ENCODE measurements at places on chromosomes 11 and 22.

DNA sequence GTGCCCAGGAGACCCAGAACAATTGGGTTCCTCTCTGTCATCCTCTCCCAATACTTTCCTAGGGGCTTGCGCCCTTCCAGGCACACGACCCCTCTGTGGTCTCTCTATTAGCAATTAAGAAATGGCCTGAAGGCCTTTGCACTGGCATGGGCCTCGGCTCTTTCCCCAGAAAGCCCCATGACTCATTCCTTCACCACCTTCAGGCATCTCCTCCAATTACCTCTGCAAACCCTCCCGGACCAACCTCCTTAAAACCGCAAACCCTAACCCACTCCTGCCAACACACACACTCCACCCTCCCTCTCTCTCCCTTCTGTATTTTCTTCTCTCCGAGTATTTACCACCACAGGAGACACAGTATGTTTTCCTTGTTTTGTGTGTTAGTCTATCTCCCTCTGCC, 36.7 kb downstream of the LARGE1 start:
- no peak for DNase-seq

DNA sequence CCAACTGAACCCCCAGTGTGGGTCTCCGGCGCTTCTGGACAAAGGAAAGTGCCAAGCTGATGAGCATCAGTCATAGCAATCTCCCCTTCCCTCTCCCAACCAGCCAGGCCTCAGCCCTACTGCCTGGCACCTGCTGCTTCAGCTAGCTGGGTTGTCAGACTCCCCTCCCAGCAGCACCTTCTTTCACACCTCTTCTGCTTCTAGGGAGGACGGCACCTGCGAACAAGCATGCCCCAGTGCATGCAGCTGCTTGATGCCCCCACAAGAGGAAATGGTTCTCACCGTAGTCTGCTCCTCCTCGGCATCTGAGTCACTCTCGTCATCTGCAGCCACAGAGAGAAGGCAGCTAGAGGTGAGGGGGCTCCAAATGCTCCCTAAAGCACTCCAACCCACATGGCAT, 25.4 kb downstream of the THOC5 start:
- DNase-seq: no peak

- DNase-seq: no peak
Observed at GRCh38 chr11:119843877-119844276, 114.9 kb upstream of the NECTIN1 start.

DNA sequence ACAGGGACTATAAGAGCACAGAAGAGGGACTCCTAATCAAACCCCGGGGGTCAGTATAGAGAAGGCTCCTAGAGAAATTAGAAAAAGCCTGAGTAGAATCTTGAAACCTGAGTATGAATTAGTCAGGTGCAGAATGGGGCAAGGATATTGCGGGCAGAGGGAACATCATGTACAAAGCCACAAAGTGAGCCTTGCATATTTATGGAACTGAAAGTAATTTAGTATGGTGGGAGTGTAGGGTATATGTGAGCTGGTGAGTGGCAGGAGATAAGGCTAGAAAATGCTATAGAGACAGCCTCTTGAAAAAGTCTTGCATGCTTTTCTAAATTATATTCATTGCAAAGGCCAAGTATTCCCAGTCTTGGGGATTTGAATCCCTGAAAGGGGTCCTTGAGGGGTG, 93.7 kb downstream of the STIM1 start:
- peak; percentile 38 for DNase-seq

GRCh38 chr11:66685276-66686099, 7.8 kb upstream of the RBM4B start:
- DNase-seq: no peak

DNA sequence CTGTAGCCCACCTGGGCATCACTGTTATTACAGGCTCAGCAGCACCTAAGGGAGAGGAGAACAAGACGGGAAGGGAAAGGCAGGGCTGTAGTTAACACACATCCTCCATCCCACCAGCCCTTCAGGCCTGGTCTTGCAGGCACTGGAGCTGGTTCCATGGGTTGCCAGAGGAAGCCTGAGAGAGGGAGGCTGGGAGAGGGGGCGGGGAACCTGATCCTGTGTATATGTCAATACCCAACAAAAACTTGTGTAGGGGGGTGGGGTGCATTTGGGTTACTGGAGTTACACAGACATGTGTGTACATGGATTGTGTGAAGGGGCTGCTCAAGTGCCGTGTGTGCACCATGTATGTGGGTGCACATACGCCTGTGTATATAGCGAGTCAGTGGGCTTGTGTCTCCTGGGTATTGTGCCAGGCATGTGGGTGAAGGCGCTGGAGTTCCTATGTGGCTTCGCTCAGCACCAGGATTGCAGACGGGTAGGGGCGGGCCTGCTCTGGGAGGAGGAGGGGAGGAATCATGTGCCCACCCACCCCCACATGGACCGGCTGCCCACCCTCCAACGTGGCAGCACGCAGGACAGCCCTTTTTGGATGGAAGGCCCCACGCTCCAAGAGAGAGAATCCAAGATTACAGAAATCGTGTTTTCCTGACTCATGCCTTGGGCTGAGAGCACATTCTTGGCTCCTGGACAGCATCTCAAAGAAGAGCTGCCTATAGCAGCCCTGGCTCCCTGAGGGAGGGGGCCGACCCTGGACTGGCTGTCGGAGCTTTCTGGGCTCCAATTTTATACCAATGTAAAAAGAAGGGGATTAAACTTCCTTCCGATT, 4.2 kb upstream of the SERPINH1 start:
- no peak for DNase-seq

- no peak for DNase-seq
Observed at GRCh38 chr11:199004-199581, 6.2 kb downstream of the SCGB1C1 start.

DNA sequence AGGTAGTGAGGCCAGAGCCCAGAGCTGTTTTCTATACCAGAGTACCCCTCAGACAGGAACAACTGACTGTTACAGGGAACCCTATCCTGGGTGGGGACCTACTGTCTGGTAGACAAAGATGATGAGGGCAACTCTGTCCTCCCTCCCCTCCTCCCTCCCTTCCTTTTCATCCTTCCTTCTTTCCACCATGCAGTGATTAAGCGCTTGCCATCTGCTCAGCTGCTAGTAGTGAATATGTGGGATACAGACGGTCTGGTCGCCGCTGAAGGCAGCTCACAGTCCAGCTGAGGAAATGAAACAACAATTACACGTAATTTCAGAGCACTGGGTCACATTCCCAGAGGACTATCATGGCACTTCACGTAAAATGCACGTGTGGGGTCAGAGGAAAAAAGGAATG, 597.1 kb downstream of the BUD13 start:
- DNase-seq: no peak

- no peak for DNase-seq
Observed at GRCh38 chr22:39457556-39458443, 988 bp downstream of the MGAT3 start.
